ENCODE measurements at places on chromosomes 2 and 18. TPM values are rescaled to one million over a fixed set of nuclear protein-coding genes. Genes with fewer than 3 reads are reported as not detected.

UGT1A8 gene
- total RNA-seq, result not detected

DOK1 gene
- 11.5 TPM for total RNA-seq

PRKAG3 gene
- total RNA-seq, result not detected

UBE2E3 gene
- 57.1 TPM for total RNA-seq

CYBRD1 gene
- total RNA-seq, result 10.3 TPM

PLCL1 gene
- total RNA-seq, result 0.08 TPM

SLC5A7 gene
- not detected for total RNA-seq

PFN4 gene
- 1.4 TPM for total RNA-seq

MTIF2 gene
- 55.1 TPM for total RNA-seq

PDCD1 gene
- total RNA-seq, result not detected

PEX13 gene
- total RNA-seq, result 12.7 TPM

TBR1 gene
- total RNA-seq, result not detected

SYT4 gene
- total RNA-seq, result not detected

MDH1B gene
- total RNA-seq, result 0.93 TPM

EMILIN2 gene
- total RNA-seq, result 23.2 TPM

GPR55 gene
- total RNA-seq, result 0.94 TPM

KIF3C gene
- total RNA-seq, result 21.8 TPM

KATNAL2 gene
- total RNA-seq, result 1.5 TPM

LYPD6 gene
- 0.53 TPM for total RNA-seq

KCNIP3 gene
- total RNA-seq, result 2.7 TPM

C2orf80 gene
- total RNA-seq, result not detected

GCG gene
- total RNA-seq, result not detected

NEU4 gene
- total RNA-seq, result 0.34 TPM

SULT1C2 gene
- 2.5 TPM for total RNA-seq

EVX2 gene
- total RNA-seq, result 0.05 TPM

PAIP2B gene
- total RNA-seq, result 0.27 TPM

ABCG8 gene
- not detected for total RNA-seq

SLC9A2 gene
- not detected for total RNA-seq

EPHA4 gene
- total RNA-seq, result 10.2 TPM

SLC16A14 gene
- not detected for total RNA-seq

FTCDNL1 gene
- 1.8 TPM for total RNA-seq

FAP gene
- not detected for total RNA-seq

STARD6 gene
- 0.29 TPM for total RNA-seq

FOXI3 gene
- total RNA-seq, result not detected

COL6A3 gene
- 7.3 TPM for total RNA-seq

DSC2 gene
- 0.64 TPM for total RNA-seq

EML6 gene
- total RNA-seq, result 2.7 TPM

COL4A3 gene
- not detected for total RNA-seq

COBLL1 gene
- 2.9 TPM for total RNA-seq

RAMP1 gene
- total RNA-seq, result 109 TPM

PARD6G gene
- total RNA-seq, result 3.1 TPM

SLC9A4 gene
- not detected for total RNA-seq

TMEFF2 gene
- total RNA-seq, result 0.40 TPM

AGXT gene
- total RNA-seq, result not detected

CABYR gene
- 4.1 TPM for total RNA-seq

LONRF2 gene
- total RNA-seq, result 1.3 TPM

FIGN gene
- total RNA-seq, result 0.61 TPM

DPP10 gene
- total RNA-seq, result not detected

ABHD1 gene
- 0.53 TPM for total RNA-seq

BBS5 gene
- 2.3 TPM for total RNA-seq

ST8SIA5 gene
- 0.38 TPM for total RNA-seq

CIB4 gene
- not detected for total RNA-seq

PRPF40A gene
- 128 TPM for total RNA-seq
